Activated T-helper 1 cell treated with anti-CD3 and anti-CD28 coated beads, Interleukin-12 subunit alpha, Interleukin-12 subunit beta, Interleukin-2, Interleukin-4 antibody, amounts not matched to agents 30 ng/mL and 10 ng/mL and 1 ng/mL, durations not matched to agents 14 hours and 24 hours and 36 hours (primary cell): ENCODE measurements at places on chromosomes 13 and 19. TPM values are rescaled to one million over a fixed set of nuclear protein-coding genes. Genes with fewer than 3 reads are reported as not detected.

DNA sequence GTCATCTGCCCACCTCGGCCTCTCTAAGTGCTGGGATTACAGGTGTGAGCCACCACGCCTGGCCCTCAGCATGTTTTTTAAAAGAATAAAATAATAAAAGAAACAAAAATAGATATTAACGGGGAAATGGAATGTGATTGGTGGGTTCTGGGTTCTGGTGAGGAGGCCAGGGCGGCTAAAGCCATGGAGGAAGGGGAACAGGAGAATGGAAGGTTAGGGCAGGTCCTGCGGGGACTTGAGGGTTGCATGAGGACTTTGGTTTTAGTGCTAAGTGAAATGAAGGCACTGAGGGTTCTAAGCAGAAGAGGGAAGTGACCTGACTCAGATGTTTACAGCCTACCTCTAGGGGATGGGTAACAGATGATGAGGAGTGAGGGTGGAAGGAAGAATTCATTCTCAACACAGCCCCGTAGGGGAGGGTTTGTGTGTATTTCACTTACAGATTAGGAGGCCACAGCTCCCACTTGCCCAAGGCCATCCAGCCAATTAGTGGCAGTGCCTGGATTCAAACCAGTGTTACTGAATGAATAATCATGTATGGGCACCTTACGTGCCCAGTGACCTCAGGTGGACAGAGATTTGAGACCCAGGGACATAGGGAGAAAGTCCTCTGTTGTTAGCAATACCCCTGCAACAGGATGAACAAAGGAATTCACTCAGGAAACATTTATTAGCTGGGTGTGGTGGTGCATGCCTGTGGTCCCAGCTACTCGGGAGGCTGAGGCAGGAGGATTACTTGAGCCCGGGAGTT lies 6.7 kb upstream of the MRPL4 start:
- DNase-seq: no peak
- H3K27ac ChIP-seq: no peak overlapping the region
- peaks cover 3% of the 10 kb centered on the region for H3K27me3 ChIP-seq
- no peaks in the 10 kb centered on the region for H3K36me3 ChIP-seq
- no peaks in the 10 kb centered on the region for H3K4me1 ChIP-seq
- no peak overlapping the region for H3K4me3 ChIP-seq

DNA sequence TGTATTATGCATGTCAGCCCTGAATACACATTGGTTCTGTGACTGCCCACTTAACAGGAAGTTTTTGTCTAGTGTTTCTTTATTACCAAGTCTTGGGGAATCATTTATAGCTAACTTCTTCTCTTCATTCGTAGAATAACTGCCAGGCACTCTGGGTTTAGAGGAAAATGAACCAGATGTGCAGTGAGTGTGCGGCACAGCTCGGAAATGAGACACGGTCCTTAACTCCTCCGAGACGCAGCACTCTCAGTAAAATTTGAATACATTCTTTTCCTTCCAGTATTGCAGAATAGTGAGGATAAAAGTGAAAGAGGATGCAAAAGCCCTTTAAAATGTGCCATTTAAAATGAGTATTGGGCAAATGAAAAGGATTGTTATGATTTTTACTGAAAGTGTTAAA lies 29.2 kb downstream of the ATP8A2 start:
- no peak for DNase-seq
- no peaks in the 10 kb centered on the region for H3K4me1 ChIP-seq
- peaks cover 7% of the 10 kb centered on the region for H3K27me3 ChIP-seq
- H3K36me3 ChIP-seq: no peaks in the 10 kb centered on the region
- no peak overlapping the region for H3K27ac ChIP-seq
- no peak overlapping the region for H3K4me3 ChIP-seq

The CEBPA gene
- 1.8 and 2.1 TPM in 2 replicates for total RNA-seq

The WDR88 gene
- not detected in 2 replicates for total RNA-seq

The IQCN gene
- total RNA-seq: 2.8 and 3.2 TPM in 2 replicates
